WTC11 (cell line): ENCODE measurements at places on chromosomes 7 and 10.

GRCh38 chr7:147869456-147869855 lies 721.1 kb upstream of the C7orf33 start:
- H3K4me1 ChIP-seq = no peaks in the 10 kb centered on the region
- DNase-seq = no peak
- no peak overlapping the region for H3K27ac ChIP-seq
- H3K36me3 ChIP-seq = peaks cover 8% of the 10 kb centered on the region

- H3K27me3 ChIP-seq = no peaks in the 10 kb centered on the region
- peaks cover 8% of the 10 kb centered on the region for H3K4me1 ChIP-seq
- no peak overlapping the region for H3K27ac ChIP-seq
- no peak overlapping the region for H3K4me3 ChIP-seq
- H3K36me3 ChIP-seq = peaks cover 2% of the 10 kb centered on the region; the same call in 1 of the 2 replicates
- DNase-seq = no peak
Observed at GRCh38 chr7:7672545-7673239, 32.1 kb downstream of the UMAD1 start.

GRCh38 chr7:144174613-144175012 lies 8.7 kb upstream of the CTAGE4 start:
- H3K27ac ChIP-seq = no peak overlapping the region
- DNase-seq = no peak
- H3K27me3 ChIP-seq = no peaks in the 10 kb centered on the region
- no peak overlapping the region for H3K4me3 ChIP-seq

- no peak overlapping the region for H3K4me3 ChIP-seq
- H3K27me3 ChIP-seq = no peaks in the 10 kb centered on the region
- no peak overlapping the region for H3K27ac ChIP-seq
- no peak for DNase-seq
- peaks cover 16% of the 10 kb centered on the region for H3K4me1 ChIP-seq
- H3K36me3 ChIP-seq = peaks cover 14% of the 10 kb centered on the region
Observed at GRCh38 chr10:24096281-24096680, 112.7 kb upstream of the KIAA1217 start.

DNA sequence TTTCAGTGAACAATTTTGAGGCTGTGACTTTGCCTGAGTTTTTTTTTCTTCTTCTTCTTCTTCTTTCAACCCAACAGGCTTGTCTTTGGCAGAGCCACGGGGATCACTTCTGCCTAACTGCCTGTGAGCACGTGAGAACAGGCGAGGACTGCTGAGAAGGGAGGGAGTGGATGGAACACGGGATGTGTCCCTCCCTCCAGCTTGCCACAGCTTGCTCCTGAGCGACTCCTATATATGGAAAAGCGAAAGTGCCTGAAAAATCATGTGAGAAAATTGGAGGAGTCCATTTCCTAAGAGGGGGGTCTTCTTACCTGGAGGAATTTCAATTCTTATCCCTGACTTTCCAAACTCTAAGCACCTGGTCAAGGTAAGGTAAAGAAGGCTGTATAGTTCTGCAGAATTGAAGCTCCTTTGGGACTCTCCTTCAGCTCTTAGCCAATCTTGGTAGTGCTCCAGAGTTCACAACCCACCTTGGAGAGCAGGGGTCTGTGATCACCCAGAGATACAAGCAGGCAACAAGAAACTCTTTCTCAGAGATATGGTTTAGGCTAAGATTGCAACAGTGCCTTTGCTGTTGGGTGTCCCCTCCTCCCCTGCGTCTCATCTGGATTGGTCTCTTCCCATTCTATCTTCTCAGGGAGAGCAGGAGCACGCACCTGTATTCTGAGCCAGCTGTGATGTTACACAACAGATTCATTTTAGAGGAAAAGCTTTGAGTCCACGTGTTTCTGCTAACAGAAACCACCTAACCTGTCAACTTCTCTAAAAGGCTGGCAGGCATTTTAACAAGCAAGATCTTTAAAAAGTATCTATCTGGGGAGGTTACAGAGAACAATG lies at the start of gene MAT1A:
MAT1A (minus strand) TSS at position 208 of the 837 bp plus-strand sequence. CDS start 235 bp downstream, outside the sequence.
- DNase-seq = no peak
- peaks cover 9% of the 10 kb centered on the region for H3K4me1 ChIP-seq
- no peak within 1 kb of the TSS; the same call in 1 of the 2 replicates for H3K27ac ChIP-seq
- H3K27me3 ChIP-seq = peaks cover 8% of the 10 kb centered on the region
- H3K36me3 ChIP-seq = no peaks in the 10 kb centered on the region

DNA sequence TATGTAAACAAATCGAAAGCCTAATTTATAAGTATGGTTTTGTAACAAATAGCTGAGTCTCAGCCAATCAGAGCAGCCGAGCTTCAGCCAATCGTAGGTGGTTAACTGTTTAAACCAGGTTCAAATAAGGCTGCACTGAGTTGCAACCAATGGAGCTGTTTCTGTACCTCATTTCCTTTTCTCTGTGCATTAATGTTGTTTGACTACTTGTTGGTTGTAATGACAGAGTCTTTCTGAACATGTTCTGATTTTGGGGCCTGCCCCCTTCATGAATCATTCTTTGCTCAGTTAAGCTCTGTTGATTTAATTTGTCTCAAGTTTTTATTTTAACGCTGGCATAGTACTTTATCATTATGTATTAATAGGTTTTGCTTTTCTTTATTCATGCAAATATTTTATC lies 14.6 kb downstream of the OTUD1 start:
- DNase-seq = no peak
- H3K4me1 ChIP-seq = peaks cover 34% of the 10 kb centered on the region
- H3K27me3 ChIP-seq = no peaks in the 10 kb centered on the region
- no peak overlapping the region for H3K27ac ChIP-seq

GRCh38 chr7:126449611-126450268 lies 803.0 kb downstream of the GRM8 start:
- no peaks in the 10 kb centered on the region for H3K27me3 ChIP-seq
- no peak overlapping the region for H3K27ac ChIP-seq
- H3K4me1 ChIP-seq = no peaks in the 10 kb centered on the region
- H3K36me3 ChIP-seq = no peaks in the 10 kb centered on the region
- H3K4me3 ChIP-seq = no peak overlapping the region
